HuH-7 (cell line): ENCODE measurements at places on chromosomes 7 and 10.
A peak's percentile ranks its signal among the peaks of the same experiment; 100 is the strongest.

- no peak for DNase-seq
These were observed 24.9 kb downstream of the SFR1 start for GRCh38 chr10:104146882-104147281.

DNA sequence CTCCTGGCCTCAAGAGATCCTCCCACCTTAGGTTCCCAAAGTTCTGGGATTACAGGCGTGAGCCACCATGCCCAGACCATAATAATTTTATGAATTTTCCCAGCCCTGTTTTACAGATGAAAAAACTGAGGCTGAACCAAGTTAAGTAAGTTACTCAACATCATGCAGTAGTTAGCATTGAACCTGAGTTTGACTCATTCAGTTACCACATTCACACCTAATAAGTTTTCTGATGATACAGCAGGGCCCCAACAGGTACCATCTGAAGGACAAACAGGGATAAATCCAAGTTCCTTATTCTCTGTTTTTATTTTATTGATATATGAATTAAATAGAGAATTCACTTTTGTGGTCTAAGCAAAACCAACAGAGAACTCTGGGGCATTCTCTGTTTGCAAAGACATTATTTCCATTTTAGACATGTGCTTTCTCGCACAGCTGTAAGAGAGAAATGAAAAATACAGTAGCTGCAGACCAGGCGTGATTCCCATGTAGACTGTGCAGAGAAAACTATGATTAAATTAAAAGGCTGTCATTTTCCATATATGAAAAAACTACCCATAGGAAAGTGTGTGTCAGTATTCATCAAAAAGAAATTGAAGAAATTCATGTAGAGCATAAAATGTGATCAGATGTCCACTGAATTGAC lies 26.6 kb downstream of the APBB1IP start:
- no peak for DNase-seq

GRCh38 chr10:1329622-1330021 lies 273.4 kb downstream of the WDR37 start:
- DNase-seq = no peak

- peak; percentile 20 for DNase-seq
These were observed 30.7 kb upstream of the EPC1 start for GRCh38 chr10:32377458-32378259.

DNA sequence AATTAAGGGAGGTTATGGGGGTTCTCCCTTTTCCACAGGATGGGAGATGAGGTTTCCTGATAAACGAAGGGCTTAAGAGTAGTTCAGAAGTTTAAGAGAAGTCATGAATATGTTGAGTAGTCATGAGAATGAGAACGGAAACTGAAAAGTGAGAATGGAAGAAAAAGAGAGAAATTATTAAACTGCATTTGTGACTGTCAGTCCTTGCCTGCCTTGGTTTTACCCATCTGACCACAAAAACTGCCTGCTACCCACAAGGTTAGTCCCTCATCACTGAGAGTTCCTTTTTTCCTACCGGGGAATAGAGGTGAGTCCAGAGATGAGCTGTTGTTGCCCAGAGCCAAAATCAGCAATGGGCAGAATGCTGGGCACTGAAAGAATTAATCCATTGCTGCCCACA lies 174.1 kb upstream of the BET1 start:
- no peak for DNase-seq

DNA sequence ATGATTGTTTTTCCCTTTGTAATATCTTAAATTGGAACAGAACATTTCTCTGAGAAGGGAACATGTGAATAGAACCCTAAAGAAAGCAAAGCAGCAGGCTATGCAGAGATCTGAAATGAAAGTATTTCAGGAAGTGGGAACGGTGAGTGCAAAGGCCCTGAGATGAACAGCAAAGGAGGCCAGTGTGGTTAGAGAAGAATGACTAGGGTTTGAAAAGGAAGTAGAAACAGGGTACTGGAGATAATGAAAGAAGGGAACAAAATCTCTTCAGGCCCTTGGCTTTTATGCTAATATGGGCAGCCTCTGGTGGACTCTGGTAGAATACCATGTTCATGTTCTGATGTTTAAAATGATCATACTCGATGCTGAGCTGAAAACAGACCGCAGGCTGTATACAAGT lies 22.2 kb downstream of the ARHGAP21 start:
- no peak for DNase-seq

DNA sequence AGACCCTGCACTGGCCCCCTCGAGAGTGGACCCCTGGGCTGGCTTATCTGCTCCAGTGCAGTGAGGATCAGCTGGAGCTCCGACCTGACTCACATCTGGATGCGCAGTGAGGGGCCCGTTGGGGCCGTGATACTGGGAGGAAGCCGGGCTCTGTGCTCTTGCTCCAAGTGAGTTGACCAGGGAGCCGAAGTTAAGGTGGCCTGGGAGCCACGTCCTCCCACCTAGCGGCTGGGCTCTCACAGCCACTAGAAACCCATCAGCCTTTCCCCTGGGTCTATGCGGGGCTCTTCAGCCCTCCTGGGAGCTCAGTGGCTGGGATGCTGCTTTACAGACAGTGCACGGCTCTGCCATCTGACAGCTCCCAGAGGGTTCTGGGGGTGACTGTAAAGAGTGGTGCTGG lies 9.1 kb downstream of the ALKBH4 start:
- DNase-seq = no peak

GRCh38 chr10:25758511-25758910 lies 175.5 kb upstream of the MYO3A start:
- no peak for DNase-seq

GRCh38 chr10:12800302-12800701 lies 201.2 kb downstream of the CCDC3 start:
- no peak for DNase-seq

DNA sequence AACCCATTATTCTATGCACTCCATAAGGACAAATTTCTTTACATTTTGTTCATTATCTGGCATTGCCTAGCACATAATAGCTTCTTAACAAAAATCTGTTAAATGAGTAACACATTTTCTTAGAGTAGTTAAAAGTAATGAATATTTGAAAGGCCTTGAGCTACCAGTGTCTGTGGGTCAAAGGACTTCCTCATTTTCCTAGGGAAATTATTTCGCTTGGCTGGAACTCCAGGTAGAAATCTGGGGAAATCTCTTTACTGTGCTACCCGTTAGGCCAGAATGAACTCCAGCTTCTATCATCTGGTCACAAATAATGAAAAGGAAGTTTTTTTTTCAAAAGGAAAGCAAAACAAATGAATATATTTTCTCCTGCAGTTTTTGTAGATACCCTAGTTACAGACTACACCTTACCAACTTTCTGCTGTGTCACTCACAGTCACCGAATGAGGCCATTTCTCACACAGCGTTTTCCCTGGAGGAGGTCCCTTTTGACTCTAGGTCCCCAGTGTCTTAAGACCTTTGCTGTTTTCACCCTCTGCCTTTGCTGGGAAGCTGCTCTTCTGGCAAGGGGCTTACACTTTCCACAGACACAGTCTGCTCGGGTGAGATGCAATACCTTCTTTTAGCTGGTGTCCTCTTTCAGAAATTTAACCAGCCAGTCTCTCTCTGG lies 1.6 kb downstream of the SAMD9L start:
- DNase-seq = no peak

- no peak for DNase-seq
These were observed 2.8 kb upstream of the BCL7B start for GRCh38 chr7:73560109-73560835.

- no peak for DNase-seq
These were observed 17.3 kb downstream of the MYOF start for GRCh38 chr10:93464776-93465388.

- DNase-seq = no peak
These were observed 190.3 kb downstream of the DNAJB6 start for GRCh38 chr7:157526913-157527634.

DNA sequence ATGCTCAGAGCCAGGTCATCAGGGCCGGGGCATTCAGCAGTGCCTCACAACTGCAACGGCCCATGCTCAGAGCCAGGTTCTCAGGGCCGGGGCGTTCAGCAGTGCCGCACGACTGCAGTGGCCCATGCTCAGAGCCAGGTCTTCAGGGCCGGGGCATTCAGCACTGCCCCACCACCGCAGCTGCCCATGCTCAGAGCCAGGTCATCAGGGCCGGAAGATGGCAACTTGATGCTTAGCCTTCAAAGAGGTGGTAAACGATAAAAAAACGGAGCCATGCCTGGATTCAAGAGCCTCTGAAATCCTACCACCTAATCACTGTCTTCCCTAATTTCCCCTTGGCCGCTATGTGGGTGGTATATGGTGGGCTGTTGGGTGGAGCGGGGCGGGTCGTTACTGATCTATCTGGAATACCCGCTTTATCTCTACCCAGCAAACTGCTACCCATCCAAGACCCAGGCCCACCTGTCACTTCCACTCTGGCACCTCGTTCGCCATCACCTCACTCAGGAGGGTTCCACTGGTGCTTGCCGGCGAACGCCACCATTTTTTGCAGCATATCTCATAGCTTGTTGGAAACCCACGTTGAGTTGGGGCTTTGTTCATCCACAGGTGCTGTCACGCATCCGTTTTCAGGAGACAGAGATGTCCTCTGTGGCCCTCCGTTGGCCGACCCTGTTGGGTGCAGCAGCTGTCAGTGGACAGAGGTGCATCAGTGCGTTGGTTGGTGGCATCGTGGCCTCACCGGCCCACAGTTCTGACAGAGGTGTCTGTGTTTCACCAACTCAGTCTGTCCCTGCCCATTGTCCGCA lies 221.1 kb downstream of the EBF3 start:
- no peak for DNase-seq

- DNase-seq = no peak
These were observed 595.9 kb downstream of the KCNMA1 start for GRCh38 chr10:77041636-77042258.

DNA sequence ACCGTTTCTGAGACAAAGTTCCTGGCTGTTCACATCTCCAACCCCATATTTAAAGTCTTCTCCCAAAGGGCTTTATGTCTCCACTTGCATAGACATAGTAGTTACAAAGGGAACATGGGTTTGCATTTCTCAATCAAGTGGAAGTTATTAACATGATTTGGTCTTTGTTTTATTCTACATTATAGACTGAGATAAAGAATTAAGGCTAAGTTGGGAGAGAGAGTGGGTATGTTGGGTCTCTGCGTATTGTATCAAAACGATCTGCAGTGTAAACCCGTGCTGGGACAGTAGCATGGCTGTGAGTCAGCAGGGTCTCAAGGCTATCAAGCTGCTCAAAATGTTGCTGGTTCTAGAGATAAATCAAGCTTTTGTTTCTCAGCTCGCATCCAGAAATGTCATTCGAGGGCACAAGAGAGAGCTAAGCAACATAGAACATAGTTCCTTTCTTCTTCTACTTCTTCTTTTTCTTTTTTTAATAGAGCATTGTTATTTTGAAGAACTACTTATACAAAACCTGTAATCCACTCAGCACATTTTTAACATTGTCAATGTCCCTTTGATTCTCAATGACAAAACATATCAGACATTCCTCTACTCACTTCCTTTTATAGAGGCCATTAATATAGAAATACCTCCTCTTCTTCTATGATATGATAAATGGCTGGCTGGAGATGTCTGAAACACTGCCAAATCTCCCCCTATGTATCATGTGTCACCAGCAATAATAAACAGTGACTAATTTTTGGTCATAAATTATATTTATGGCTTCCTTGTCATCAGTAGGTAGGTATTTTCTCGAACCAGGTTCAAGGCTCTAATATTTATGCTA lies 34.5 kb upstream of the RHOBTB1 start:
- DNase-seq = no peak

GRCh38 chr7:132935608-132936007 lies 146.3 kb downstream of the CHCHD3 start:
- DNase-seq = no peak

GRCh38 chr10:92914478-92915325 lies 66.4 kb downstream of the EXOC6 start:
- DNase-seq = peak; percentile 49

DNA sequence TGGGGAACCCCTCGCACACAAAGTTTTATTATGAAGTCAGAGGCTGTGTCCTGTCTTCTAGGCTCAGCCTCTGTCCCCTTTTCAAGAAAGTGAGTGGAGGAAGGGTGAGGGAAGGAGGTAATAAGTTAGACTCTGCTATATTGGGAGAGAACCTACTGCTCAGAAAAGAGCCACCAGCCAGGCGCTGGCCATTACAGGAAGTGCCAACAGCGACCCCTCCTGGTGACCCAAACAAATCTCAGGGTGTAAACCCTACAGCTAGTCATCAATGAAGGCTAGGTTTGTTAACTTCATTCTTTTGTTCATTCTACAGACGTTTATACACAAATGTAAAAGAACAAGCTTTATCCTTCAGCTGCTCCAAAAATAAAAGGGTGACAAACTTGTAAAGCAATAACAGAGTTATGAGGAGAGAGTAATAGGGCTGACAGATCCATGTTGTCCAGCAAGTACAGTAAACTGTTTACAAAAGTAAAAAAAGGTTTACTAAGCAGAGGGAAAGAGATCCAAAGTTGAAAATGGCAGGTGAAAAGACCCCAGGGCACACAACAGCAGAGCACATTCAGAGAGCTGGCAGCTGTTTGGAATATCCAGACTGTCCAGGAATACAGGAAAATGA lies 82.7 kb downstream of the FAM204A start:
- peak; percentile 44 for DNase-seq

DNA sequence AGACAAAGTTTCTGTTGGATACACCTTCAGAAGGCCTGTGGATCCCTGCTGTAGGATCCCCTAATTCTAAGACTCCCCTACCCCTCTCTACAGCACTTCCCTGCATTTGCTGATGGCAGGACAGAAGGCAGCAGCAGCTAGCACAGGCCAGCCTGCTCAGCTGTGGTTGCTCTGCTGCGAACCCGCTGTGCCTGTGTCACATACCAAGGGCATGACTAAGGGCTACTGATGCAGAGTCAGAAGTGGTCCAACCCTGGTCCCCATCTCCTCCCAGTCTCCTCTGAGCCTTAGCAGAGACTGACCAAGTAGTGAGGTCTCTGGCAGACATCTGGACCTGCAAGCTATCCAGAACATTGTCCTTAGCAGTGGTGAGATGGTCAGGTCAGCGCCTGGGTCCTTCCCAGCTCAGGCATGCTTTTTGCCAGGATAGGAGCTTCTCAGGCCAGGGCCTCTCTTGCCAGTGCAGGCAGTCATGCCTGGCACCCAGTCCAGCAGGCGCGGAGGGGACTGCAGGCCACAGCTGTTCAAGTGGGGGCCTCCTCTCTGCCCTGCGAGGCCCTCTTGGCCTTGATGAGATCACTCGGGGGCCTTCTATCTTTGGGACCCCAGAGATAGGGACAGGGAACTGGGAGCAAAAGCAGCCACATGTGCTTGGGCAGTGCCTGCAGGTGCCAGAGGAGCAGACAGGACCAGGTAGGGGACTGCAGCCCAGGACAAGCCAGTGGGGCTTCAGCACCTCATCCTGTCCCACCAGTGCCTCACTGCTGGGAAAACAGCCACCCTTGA lies 146.4 kb downstream of the ZNF248 start:
- no peak for DNase-seq
